ENCODE measurements at places on chromosomes 1 and 21. TPM values are rescaled to one million over a fixed set of nuclear protein-coding genes. Genes with fewer than 3 reads are reported as not detected.

Gene PPIAL4G
- total RNA-seq = not detected

DNA sequence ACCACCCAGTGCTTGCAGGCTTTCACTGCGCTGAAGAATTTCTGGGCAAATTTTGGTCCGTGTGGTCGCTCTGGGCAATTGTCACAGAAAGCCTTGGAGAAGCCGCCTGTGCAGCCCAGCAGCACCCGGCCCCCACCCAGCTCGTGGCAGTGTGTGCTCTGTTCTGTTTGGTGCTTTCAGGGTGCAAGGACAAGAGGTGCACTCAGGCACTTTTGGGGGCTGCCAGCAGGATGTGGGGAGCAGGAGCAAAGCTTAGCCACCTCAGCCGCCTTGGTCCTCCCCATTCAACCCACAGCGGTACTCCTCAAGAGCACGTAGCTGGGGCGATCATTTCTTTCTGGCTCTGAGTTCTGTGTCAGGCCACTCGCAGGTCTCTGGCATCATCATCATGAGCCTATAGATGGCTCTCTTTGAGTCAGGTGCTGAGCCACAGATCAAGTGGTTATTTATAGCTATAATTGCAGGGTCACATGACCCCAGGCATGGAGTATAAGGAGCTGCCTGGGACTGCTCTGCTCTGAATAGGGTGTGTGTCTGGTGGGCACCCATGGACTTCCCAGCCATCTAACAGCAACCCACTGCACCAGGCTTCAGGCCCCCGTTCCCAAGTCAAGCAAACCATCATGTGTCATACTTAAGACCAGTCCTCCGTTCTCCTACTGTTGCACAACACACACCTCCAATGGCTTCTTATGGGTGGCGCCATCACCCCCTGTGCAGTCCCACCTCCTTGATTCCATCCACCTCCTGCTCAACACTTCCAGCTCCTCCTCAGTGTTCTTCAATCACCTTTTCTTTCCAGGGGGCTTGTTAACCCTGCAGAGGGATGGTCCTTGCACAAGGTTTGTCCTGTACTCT is 18.1 kb upstream of the TENT5C start:
- no peak for DNase-seq

- DNase-seq = no peak
Measured at GRCh38 chr1:225642177-225642576, 10.7 kb downstream of the ENAH start.

DNA sequence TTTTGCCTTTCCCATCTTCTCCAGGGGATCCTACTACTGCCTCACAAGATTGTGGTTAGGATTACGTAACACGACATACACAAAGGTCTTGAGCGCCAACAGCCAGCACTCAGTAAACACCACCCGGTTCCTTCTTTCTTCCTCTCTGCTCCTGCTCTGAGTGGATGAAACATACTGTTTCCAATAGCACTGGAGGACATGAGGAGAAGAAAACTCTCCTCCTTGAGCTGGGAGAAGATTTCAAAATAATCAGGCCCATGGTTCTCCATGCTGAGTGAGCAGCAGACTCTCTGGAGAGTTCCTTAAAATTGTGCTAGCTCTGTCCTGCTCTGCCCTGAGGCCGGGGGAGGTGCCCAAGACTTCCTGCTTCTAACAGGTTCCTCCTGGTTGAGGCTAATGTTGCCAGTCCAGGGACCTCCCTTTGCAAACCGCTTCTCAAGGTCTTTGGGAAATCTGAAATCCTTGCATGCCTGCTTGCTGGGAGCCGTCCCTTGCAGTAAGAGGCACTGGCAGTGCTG is 29.4 kb upstream of the MX1 start:
- DNase-seq = peak; percentile 60

DNA sequence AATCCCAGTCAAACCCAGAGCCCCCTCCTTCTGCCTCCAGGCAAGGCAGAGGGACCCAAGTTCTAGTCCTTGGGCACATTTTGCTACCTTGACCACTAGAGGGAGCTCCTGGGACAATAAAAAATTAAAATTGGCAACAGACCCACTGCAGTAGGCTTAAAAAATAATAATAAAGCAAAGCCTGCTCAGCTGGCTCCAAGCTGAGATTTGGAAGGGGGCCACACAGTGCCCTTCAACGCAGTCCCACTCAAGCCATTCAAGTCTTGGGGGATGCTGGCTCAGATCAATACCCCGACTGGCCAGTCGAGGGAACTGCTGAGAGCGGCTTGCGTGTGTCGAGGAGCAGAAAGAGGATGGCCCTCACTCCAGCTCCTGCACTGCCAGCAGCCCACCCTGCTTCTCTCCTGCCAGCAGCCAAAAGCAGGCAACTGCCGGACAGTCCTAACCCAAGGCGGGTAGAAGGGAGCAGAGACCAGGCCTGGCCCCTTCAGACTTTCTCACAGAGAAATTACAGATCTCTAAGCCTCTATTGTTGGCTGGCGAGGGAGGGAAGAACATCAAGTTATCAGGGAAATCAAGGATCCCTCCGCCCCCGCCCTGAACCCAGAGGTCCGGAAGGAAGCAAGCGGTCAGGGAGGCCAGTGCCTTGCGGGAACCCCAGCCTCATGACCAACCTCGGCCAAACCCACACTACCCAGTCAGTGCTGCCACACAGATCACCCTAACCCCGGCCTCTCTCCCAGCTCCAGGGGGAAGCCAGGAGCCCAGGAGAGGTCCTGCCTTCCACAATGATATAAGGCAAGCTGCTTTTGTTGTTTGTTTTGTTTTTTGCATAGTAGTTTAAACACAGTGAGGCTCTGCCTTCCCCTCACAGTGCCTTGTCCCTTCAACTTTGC is 4.9 kb upstream of the ALDH4A1 start:
- peak; percentile 48 for DNase-seq

Gene OR2AK2
- total RNA-seq = not detected

Gene SLAMF7
- total RNA-seq = 2.2 TPM

DNA sequence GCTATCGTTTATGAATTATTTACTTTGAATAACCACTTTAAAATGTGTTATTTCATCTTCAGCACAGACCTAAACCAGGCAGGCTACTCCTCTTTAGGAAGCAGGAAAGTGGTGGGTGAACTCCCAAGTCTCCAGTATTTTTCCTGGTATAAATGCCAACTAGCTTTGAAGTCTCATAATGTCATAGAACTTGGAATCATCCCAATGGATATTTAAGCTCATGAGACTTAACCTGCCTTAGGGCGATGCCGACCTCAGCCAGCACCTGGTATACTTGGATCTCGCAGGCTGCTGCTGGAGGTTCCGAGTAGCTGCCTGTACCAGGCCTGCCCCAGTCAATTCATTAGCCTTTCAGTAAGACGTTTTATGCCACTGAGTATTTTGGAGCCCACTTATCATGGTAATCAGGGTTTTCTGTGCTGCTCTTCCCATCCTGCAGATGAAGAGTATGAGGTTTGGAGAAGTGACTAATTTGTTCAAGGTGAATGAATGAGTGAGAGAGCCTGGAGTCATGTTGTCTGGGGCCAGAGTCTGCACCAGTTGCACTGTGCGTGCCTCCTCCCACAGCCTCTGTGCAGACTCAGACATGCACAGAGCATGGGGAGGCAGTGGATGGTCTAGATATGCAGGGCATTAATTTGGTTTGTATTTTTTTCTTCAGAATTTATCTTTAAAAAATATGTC is 34.9 kb downstream of the VANGL1 start:
- no peak for DNase-seq

Gene SH2D1B
- 0.70 TPM for total RNA-seq

GRCh38 chr1:230517326-230517725 is 91.2 kb upstream of the PGBD5 start:
- DNase-seq = no peak

DNA sequence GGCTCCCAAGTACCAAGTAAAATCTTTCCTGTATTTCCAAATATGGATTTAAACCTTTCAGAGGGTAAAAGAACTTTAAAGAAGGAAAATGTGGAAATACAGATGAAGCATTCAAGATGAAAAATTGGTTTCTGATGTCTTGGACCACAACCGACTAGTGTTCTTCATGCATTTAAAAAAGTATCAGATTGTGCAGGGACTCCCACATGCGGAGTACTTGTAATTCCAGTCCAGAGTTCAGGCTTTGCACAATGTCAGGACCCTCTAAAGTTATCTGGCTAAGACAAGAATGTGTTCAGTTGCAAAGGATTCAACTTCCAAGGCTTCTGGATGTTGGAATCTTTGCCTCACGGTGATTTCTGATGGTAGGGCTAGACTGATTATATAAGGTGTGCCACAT is 66.7 kb downstream of the RGL1 start:
- no peak for DNase-seq

GRCh38 chr1:172948457-172948856 is 102.3 kb downstream of the TNFSF18 start:
- DNase-seq = no peak

DNA sequence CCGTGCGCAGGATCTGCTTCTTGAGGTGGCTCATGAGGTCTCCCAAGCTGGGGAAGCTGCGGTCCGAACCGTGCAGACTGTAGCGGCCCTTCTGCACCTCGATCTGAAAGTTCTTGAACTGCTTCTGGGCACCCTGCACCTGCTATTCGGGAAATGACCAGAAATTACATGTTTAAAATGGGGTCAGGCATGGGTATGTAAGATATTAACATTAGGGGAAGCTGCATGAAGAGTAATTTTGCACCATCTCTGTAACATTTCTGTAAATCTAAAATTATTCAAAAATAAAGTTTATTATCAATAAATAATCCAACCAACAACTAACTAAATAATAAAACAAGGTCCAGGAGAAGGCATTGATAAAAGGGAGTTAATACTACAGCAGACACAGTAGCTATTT is 110.7 kb downstream of the RAVER2 start:
- no peak for DNase-seq

- DNase-seq = no peak
Measured at GRCh38 chr1:80533093-80533492, 1267.6 kb upstream of the ADGRL2 start.

Gene OR2L13
- total RNA-seq = not detected

- no peak for DNase-seq
Measured at GRCh38 chr1:225691861-225692516, 39.1 kb upstream of the ENAH start.

DNA sequence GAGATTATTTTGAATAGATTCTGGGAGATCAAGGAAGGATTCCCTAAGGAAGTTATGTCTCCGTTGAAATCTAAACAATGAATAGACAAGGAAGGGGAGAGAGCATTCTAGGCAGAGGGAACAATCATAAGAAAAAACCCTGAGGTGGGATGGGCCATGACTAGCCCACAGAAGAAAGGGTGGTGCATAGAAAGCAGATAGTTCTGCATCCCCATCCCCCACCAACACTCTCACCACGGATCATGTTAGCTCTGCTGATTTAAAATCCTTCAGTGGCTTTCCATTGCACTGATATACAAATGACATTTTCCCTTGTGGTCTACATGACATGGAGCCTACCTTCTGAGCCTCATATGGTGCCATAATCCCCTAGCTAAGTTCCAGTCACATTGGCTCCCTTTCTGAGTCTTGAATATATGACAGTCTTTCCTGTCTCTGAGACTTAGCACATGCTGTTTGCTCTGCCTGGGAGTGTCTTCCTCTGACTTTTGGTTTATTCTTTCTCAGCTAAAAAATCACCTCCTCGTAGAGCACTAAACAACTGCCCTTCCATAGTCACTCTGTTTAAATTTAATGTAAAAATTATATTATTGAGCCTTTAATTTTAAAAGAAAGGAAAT is 15.2 kb downstream of the SCMH1 start:
- no peak for DNase-seq

GRCh38 chr1:51421964-51422363 is 91.6 kb upstream of the TTC39A start:
- no peak for DNase-seq

Measured in left colon (tissue), 2 donors.